ENCODE measurements at places on chromosomes 1 and 21.

DNA sequence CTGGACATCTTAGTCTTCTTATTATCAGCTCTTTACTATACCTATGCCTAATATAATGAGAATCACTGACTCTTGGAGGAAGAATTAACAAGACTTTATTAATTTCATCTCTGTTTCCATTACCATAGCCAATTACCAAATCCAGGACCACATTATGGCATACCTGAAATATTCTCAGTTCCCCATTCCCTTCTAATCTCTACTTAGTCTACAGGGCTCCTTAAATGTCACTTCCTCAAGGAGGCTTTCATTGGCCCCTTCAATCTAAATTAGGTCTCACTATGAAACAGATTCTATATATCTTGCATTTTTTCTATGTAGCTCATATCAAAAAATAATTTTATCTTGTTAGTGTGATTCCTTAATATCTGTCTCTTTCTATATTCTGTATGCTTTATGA is 371.2 kb downstream of the PTBP2 start:
- DNase-seq = no peak

DNA sequence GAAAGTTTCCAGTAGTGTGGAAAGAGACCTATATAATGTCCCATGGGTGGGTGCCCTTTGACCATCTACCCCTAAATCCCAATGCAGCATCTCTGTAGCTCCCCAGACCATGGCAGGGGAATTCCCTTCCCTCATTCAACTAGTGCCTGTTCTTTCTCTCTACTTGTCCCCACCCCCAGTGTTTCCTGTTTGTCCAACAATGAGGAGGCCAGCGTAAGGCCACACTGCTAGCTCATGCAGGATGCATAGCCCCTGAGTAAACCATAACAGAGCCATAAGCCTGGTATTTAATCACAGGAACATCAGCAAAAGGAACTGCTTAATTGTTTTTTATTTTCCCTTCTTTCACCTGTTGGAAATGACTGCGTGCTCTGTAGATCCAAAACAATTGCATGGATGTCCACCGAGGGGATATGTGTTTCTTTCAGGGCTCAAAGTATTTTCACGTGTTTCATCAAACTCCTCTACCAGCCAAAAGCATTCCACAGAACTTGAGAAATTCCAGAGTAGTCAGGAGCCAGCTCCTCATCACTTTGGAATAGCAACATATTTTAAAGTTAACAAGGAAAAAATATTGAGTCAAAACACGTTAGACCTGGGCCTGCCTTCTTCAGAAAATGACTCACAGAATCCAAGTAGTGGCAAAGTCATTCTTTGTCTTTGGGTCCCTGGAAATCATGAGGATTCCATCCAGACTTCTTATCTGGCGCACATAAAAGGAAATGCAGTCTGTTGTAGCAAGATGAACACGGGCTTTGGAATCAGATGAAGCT is 162.5 kb upstream of the SGIP1 start:
- DNase-seq = no peak

GRCh38 chr1:24379733-24380315 is 33.8 kb downstream of the STPG1 start:
- no peak for DNase-seq

- DNase-seq = no peak
Observed at GRCh38 chr1:245334827-245335490, 180.2 kb downstream of the KIF26B start.

GRCh38 chr1:33082575-33083108 is 1.7 kb downstream of the AZIN2 start:
- no peak for DNase-seq

- no peak for DNase-seq
Observed at GRCh38 chr1:188027613-188028012, 1198.9 kb downstream of the PLA2G4A start.

- no peak for DNase-seq
Observed at GRCh38 chr1:161054232-161054631, 8.5 kb upstream of the USF1 start.

DNA sequence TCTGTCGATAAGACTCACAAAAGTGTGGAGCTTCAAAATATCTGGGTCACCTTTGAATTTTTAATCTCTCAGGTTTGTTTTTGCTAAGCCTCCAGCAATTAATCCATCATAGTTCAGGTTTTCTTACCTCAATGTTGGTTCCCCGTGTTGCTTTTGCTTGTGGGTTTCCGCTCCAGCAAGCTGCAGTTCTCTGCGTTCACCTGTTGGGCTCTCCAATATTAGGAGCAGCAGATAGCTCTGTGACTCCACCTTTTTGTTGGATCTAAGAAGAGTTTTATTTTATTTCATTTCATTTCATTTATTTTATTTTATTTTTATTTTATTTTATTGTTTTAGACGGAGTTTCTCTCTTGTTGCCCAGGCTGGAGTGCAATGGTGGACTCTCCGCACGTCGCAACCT is 335.5 kb downstream of the COL11A1 start:
- no peak for DNase-seq

DNA sequence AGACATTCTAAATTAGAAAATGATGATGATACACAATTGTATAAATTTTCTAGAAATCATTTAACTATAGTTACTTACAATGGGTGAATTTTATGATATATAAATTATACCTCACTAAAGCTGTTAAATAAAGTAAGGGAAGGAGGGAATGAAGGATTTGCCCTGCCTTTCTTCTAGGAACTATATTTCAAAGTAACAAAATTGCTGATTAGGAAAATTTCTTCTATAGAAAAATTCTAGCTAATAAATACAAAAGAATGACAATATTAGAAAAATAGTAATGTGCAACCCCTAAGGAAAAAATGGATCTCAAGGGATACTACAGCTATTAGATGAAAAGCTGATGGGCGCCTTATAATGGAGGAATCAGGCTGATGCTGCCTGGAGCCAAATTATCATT is 23.1 kb downstream of the SPATA6 start:
- no peak for DNase-seq

GRCh38 chr1:205802060-205802459 is 10.9 kb downstream of the SLC41A1 start:
- no peak for DNase-seq

DNA sequence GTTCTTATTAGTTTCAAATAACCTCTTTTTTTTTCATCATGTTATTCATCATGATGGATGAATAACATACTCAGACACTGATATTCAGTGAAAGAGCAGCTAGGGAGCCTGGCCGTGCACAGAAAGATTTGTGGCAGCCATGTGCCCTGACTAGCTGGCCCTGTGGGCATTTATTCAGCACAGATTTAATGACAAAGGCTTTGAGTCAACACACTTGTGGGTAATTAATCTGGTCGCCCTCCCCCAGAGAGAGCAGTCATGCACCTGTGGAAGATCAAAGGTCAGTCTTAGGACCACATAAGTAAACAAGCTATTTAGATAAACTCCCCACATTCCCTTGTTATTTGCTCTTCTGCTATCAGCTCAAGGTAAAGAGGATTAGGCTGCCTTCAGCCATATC is 153.2 kb upstream of the HMCN1 start:
- no peak for DNase-seq

GRCh38 chr1:215599418-215600074 is 32.4 kb downstream of the KCTD3 start:
- DNase-seq = no peak

DNA sequence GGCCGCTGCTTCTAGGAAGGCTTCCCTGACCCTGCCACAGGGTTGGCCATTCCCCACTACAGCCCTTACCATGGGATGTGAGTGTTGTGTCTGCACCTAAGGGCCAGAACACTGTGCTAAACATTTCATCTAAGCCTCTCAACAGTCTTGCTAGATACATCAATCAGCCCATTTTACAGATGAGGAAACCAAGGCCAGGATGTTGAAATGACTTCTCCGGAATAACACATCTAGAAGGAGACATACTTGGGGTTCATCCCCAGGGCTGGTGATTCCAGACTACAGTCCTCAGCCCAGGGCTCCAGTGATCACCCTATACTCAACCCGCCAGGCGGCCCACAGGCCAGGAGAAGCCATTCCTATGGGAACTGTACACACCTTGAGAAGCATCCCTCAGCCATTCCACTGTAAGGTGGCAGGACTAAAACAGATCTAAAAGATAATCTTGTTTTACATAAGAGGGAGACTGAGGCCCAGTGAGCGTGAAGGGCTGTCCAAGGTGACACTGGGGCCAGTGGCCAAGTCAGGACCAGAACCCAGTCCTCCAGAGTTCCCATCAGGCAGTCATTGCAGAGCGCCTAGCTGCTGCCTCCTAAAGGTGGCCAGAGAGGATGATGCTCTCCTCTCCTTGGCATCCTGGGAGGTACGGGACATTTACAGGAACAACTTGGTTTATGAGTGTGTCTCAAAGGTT is 119.5 kb downstream of the GLIS1 start:
- DNase-seq = no peak

- DNase-seq = no peak
Observed at GRCh38 chr1:228735871-228736586, 750 bp downstream of the RHOU start.

- no peak for DNase-seq
Observed at GRCh38 chr1:166511761-166512160, 327.5 kb upstream of the POGK start.

- DNase-seq = no peak
Observed at GRCh38 chr1:4637616-4638344, 16.6 kb upstream of the AJAP1 start.

DNA sequence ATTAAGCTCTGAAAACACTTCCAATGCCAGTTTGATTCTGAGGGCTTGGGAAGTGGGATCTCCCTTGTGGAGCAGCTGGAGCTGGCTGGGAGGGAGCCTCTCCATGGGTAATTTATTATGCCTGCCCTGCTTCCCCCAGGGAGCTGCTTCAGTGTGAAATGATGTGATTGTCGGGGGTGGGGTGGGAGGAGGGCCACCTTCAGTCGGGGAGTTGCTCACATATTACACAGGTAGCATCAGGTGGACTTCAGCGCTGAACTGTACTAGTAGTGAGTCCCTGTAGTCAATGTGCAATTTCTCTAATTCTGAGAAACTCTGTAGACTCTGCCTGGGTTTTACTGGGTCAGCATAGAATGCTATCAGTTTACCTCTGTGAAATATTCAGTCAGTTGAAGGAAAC is 12.8 kb downstream of the PLA2G2E start:
- DNase-seq = no peak

GRCh38 chr1:165842671-165843129 is 15.3 kb downstream of the UCK2 start:
- DNase-seq = no peak

- DNase-seq = no peak
Observed at GRCh38 chr1:219581344-219581743, 31.6 kb downstream of the ZC3H11B start.

DNA sequence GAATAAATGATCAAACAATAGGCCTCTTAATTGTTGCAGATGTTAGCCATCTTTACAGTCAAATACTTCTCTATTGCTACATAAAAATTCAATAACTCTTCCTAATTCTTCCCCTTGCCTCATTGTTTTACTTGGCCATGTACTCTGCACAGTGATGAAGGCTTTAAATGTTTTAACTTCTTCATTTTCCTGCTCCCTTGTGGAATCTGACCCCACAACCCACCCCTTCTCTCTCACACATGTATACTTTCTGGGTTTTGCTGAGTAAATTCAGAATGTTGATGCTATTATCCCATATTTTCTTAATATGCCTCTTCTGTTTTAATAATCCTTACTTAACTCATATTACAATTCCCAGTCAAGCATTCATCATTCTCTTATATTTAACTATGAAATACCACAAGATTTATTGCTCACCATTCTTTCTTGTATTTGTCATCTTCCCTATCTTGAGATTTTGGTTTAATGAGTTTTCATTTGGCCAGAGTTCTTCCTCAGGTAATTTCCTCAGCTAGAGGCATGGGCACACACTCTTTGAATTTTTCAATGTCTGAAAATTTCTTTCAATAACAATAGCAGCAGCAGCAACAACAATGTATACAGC is 327.8 kb upstream of the USP24 start:
- DNase-seq = no peak

DNA sequence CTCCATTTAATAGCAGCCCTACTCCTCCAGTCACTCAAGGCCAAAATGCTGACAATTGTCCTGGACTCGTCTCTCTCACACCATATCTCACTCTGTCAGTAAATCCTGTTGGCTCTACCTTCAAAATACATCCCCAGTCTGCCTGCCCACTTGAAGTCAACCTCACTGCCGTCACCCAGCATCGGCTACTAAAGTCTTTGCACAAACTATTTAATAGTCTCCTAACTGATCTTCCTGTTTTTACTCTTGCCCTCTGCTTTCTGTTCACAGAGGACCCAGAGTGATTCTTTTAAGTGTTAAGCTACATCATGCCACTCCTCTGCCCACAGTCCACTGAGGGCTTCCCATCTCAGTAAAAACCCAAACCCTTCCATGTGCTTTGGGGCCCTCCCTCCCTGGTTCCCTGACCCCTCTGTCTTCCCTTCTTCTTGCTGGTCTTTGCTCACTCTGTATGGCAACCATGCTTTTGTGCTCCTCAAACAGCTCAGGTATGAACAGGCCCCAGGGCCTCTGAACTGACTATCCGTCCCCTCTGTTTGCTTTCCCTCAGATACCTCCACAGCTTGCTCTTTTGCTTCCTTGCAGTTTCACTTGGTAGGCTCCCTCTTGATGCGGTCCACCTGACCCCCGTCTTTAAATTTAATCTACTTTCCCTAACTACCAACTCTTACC is 19.0 kb downstream of the RNASEL start:
- no peak for DNase-seq

DNA sequence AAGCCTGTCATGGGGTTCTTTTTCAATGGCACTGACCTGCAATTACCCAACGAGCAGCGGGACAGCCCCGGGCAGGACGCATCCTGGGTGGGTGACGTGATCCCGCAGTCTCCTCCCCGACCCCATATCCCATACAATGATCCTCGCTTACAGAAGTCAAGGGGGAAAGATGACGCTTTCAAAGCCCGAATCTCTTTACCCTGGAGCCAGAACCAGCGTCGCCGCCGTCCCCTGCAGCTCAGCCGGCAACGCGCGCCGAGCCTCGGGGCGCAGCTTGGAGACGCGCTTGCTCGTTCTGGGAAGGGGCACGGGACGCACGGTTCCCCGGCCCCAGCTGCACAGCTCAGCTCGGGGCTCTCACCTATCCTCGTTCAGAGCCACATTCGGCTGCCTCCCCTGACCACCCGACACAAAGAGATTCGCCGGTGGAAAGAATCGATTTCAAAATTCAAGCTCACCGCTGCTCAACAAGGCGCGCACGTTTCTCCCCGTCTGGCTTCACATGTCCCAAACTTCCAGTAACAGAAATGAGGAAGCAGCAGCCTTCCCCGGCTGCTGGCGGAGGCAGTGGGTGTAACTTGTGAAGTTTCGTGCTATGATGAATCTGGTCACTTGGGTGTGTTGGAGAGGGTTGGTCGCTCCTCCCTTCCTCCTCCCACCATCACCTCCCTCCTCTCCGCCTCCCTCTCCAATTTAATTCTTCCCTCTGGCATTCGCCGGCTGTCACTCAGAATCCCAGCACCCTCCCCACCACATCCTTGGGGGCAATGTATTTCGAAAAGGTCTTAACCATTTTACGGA is at the start of gene TIAM1:
TIAM1 (minus strand) TSS at position 582 of the 801 bp plus-strand sequence. CDS start 77,289 bp downstream, outside the sequence.
- no peak for DNase-seq

Data from stimulated activated CD8-positive, alpha-beta memory T cell treated with anti-CD3 and anti-CD28 coated beads, Interleukin-15, amount 100 ng/mL, for 24 hours (primary cell).